Left lung (tissue), 14 donors: ENCODE measurements at places on chromosomes 2 and 18. TPM values are rescaled to one million over a fixed set of nuclear protein-coding genes. Genes with fewer than 3 reads are reported as not detected.

The ATP5F1A gene
- polyA plus RNA-seq, result 471 TPM

The RIT2 gene
- not detected for polyA plus RNA-seq

- DNase-seq, result peak; percentile 61
Measured at GRCh38 chr2:238117199-238118154, 17.3 kb downstream of the ESPNL start.

GRCh38 chr2:230872968-230873660 is 8.4 kb downstream of the ITM2C start:
- DNase-seq, result no peak

DNA sequence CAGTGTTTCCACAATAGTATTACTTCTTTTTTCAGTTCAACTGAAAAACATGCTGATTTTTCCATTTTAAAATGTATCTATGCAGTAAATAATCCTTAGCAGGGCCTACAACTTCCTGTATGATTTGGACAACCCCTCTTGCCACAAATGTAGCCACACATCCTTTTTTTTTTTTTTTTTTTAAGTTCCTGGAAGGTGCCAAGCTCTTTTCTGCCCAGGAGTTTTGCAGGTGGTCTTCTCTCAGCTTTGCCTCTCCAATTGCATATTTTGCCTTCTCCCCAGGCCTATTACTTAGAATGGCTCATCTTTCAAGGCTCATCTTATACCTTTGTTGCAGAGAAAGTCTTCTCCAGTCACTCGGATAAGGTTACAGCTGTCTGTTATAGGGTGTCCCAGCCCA is 11.6 kb downstream of the KLHL14 start:
- DNase-seq, result no peak

DNA sequence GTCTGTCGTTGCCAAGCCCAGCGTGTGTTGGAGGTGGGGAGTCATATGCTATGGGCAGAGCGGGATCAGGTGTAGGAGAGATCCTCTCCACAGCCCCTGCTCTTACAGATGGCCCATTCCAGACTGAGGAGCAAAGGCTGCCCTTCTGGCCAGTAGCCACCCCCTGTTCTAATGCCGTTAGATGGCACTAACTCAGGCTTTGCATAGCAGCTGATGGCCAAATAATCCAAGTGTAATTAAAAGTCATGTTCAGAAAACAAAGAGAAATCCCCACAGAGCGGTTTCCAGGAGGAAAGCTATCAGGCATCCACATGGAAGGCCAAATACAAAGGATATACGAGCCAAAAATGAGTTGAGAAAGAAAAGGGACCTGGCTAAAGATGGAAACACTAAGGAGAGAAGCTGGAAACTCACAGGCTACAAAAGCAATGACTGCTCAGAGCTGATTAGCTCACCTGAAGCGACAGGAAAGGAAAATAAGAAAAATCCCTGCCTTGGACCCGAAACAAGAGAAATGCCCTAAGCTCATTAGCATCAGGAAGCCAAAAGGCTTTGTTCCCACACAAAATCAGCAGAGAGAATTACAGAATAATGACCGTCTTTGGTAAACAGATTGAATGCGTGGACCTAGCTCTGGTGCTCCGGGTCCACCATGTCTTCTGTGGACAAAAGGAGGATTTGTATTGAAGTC is 1002.4 kb upstream of the KLHL29 start:
- DNase-seq, result no peak

DNA sequence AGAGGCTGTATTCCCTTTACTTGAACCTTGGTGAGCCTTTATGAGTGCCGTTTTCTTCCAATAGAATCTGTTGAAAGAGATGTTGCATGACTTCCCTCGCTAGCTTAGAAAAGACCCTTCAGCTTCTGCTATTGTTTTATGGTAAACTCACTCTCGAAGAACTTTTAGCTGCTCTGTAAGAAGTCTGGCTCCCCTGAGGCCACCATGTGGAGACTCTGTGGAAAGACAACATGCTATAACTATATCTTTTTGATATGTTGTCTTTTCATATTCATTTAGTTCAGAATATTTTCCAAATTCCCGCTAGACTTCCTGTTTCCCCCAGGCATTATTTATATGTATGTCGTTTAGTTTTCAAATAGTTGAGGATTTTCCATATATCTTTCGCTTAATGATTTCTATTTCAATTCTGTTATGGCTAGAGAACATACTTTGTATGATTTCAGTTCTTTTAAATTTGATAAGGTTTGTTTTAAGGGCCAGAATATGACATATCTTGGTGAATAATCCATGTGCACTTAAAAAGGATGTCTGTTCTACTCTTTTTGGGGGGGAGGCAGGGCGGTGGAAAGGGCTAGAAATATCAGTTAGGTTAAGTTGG is 64.1 kb downstream of the PTPN4 start:
- no peak for DNase-seq

The G6PC2 gene
- polyA plus RNA-seq, result 0.09 TPM

DNA sequence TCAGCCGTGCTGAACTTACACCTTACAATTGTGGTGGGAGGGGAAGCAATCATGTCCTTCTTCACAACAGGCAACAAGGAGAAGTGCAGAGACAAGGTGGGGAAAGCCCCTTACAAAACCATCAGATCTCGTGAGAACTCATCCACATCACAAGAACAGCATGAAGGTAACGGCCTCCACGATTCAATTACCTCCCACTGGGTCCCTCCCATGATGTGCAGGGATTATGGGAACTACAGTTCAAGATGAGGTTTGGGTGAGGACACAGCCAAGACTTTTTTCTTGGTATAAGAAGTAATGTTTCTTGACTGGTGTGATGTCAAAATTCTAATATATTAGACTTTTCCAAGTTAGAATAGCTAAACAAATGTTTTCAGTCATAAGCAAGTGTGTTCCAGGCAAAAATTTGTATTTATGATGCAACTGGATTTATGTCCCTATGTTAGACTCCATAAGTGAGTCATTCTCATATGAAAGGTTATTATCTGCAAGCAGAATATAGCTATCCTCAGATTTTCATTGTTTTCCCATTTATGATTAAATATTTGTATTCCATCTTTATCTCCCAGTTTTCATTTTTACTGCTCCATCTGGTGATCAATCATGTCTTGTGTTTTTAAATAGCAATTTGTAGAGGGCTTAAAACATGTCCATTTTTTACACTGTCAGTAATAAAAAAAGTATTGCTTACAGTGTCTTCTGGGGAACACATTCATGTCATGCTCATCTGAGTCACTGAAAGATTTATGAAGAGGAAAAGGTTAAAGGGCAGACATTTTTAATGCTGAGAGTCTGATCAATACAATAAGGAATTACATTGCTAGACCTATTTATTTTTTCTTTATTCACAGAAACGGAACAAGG is 995.2 kb upstream of the CDH2 start:
- DNase-seq, result no peak

DNA sequence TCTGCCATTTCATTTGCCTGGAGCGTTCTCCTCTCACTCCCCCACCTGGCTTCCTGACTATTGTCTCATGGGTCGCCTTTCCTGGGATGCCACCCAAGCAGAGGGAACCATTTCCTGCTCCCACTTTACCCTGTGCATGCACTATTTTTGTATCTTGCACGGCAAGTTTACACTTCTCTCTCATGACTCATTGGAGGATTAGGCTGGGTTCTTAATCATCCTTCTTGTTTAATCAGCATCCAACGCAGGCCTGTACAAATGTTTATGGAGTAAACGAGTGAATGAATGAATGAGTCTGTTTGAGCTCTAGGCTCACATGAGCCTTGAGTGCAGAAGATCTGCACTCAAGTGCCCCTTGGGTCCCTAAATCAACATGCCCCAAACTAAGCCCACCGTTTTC is 3.8 kb upstream of the ARHGAP25 start:
- DNase-seq, result no peak

DNA sequence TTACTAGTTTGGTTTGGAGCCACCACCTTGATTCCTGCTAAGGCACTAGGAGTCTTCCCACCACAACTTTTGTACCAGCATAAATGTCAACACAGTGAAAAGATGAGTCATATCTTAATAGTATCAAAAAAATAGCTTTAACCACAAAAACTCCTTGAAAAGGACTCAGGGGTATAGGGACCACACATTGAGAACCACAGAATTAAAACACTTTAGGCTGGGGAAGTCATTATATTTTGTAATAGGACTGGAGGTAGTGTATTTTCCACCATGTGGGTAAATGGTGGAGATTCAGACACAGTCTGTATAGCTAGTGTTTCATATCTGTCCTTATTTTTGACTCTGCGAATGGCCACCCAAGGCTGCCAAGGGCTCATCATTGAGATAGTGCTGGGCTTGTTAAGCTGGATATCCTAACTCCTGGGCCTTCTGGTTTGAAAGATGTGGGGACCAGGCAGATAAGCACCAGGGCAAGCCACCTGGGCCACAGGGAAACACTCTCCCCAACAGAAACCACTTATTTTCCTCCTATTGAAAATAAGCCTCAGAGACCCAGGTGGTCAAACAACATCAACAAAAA is 19.1 kb upstream of the FHL2 start:
- DNase-seq, result no peak

DNA sequence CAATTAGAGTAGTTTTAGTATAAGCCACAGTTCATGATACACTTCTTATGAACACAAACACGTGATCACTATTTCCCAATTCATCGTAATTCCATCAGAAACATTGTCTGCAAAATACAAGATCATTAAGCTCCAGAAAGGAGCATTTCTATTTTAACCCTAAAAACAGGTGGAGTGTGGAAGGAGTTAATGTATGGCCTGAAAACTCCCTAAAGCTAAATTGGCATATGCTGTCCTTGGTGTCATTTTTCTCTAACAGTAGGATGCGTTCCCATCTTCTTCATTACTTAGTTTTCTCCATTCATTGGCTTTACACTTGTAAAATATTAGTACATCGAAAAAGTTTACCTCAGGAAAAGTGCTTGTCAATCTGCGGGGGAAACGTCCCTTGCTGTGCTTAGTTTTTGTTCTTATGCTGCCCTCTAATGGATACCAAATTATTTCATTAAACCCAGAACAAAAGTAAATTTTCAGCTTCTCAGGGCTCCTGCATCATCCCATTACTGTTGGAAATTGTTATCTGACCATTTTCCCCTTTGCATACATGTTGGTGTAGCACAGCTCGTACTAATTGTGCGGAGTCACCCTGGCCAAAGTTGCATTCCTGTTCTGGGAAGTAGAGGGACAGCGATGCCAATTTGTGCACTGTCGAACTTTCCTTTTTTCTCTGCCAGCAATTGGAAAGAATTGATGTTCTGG is 153.4 kb downstream of the GPD2 start:
- DNase-seq, result no peak

DNA sequence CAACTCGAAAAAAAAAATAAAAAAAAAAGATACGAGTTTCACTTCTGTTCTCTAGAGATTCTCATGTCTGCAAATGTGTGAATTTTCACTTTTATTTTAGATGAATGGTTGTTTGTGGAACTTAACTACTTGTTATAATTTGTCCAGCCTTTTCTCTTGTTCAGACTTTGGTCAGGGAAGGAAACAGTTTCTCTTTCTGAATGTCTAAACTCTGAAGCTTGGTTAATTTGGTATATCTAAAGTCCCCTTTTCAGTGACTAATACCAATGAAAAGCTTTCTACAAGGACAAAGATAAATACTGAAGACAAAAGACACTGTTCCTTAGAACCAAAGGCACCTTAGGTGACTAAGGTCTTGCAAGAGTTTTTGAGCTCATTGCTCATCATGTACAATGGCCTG is 144.4 kb upstream of the PIEZO2 start:
- DNase-seq, result no peak

GRCh38 chr2:49335546-49335945 is 181.2 kb upstream of the FSHR start:
- no peak for DNase-seq

- DNase-seq, result no peak
Measured at GRCh38 chr2:26139269-26140183, 33.4 kb upstream of the GAREM2 start.

- peak; percentile 60 for DNase-seq
Measured at GRCh38 chr18:36786686-36787085, 42.1 kb downstream of the TPGS2 start.

The GPR39 gene
- polyA plus RNA-seq, result 6.4 TPM
